ENCODE measurements at places on chromosomes 2 and 18. TPM values are rescaled to one million over a fixed set of nuclear protein-coding genes. Genes with fewer than 3 reads are reported as not detected.

The VWA3B gene
- polyA plus RNA-seq, result 0.08 TPM

DNA sequence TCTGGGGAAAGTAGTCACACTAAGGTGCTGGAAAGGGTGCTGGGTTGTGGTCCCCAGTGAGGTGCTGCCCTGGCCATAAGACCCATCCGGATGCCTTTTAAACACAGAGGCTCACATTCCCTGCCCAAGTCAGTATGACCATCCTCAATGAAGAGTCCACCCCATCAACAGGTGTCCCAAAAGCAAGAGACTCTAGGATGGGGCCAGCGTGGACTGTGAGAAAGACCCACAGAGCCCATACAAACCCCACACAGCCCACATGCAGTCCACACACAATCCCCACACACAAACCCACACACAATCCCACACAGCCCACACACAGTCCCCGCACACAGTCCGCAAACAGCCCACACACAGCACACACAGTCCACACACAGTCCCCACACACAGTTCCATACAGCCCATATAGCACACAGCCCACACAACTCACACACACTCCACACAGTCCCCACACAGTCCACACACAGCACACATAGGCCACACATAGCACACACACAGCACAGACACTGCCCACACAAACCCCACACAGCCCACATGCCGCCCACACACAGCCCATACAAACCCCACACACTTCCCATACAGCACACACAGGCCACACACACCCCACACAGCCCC, 241.4 kb upstream of the SALL3 start:
- no peak for DNase-seq

The SATB2 gene
- polyA plus RNA-seq, result 0.91 TPM

The ICOS gene
- polyA plus RNA-seq, result not detected

DNA sequence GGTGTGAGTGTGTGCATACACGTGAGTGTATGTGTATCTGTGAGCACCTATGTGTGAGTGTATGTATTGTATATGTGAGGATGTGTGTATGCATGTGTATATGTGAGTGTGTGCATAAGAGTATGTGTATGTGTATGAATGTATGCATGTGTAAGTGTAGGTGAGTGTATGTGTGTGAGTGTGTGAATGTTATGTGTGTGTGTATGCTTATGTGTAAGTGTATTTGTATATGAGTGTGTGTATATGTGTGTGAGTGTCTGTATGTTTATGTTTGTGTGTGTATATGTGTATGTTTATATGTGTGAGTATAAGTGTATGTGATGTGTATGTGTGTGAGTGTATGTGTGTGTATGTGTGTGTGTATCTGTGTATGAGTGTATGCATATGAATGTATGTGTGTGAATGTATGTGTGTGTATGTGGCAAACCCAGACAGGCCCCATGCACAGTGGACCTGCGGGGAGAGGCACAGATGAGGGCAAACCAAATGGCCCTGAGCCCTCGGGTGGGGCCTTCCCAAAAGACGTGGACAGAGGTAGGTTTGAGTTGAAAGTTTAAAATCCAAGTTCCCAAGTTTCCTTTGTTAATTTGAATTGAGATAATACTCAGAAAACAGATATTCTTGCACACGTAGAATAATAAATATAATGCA, 51.5 kb downstream of the EDAR start:
- no peak for DNase-seq

GRCh38 chr2:43265001-43265400, 38.6 kb upstream of the ZFP36L2 start:
- DNase-seq, result no peak

GRCh38 chr2:128867311-128867710, 548.6 kb upstream of the HS6ST1 start:
- no peak for DNase-seq

- no peak for DNase-seq
These were observed 319.8 kb upstream of the FIGN start for GRCh38 chr2:164055623-164056022.

DNA sequence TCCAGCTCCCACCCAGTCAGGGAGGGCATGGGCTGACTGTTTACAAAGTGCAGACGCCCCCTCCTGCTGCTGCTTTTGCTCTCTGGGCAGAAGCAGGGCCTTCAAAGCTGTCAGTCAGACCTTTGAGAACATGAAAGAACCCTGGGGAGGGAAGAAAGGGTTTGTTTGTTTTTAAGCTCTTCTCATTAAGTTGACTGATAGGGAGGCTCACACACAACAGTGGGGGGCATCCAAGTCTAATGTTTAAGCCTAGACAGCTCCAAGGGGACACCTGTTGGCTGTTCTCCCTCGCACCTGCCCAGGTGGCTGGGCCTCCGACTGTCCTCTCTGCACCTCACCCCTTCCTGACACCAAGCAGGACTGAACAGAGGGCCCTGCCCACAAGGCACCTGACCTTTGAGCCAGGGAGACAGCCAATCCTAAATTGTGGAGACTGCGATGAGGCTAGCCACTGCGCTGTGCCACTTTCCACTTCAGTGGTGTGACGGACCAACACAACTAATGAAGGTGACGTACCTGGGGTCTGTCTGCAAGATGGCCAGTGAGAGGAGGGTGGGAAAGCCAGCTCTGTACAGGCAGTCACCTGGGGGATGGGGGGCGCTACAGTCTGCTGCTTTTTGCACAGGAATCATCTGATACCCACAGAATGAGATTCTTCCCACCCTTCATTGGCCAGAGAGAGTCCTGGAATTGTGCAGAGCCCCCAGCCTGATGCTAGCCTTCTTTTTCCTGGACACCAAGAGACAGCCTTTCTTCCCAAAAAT, 16.3 kb downstream of the ST6GAL2 start:
- DNase-seq, result no peak

DNA sequence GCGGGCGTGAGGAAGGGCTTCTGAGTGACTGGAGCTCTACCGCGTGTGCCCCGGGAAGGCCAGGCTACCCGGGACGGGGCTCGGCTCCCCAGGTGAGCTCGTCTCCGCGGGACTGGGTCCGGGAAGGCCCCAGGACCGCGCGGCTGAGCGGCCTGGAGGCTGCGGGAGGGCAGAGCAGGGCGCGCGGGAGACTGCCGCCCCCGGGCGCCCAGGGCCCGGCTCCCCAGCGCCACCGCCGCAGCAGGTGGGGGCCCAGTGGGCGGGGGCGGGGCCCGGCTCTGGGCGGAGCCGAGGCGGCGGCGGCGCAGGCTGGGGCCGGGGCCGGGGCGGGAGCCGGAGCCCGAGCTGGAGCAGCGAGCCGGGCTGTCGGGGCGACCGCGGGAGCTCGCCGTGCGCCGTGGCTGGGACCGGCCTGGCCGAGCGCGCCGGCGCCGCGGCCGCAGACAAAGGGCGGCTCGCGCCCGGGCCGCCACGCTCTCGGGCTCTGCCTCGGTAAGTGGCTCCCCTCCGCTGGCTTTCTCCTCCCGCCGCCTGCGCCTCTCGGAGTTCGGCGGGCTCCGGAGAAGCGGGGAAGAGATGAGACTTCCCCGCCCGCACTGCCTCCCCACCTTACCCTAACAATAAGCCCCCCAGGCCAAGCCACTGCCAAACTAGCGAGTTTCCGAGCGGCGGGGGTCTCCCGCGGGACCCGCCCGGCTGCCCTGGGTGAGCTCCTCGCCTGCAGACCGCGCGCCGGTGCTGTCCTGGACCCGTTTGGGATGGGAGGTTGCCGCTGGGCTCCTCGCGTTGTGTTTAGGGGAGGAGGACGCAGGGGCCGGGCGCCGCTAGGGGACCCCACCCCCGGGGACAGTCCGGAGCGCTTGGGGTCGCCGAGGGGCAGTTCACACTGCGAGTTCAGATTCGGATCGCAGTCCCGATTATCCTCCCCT, at the start of gene MAPK4:
MAPK4 (plus strand) TSS at position 336 of the 929 bp plus-strand sequence. CDS start 103,872 bp downstream, outside the sequence.
- peak; percentile 36 for DNase-seq

GRCh38 chr2:164065038-164065437, 329.2 kb upstream of the FIGN start:
- DNase-seq, result no peak

The ALPI gene
- polyA plus RNA-seq, result 0.02 TPM

The LIMS4 gene
- not detected for polyA plus RNA-seq

The SERPINB10 gene
- polyA plus RNA-seq, result not detected

- no peak for DNase-seq
These were observed 48.8 kb downstream of the FEZ2 start for GRCh38 chr2:36549165-36549574.

The ABCA12 gene
- polyA plus RNA-seq, result not detected

All from liver (tissue), 10 donors.